Stimulated activated CD4-positive, alpha-beta T cell treated with anti-CD3 and anti-CD28 coated beads, Interleukin-1b, Interleukin-23, amount 100 ng/mL, for 48 hours (primary cell): ENCODE measurements at places on chromosomes 11 and 22.

DNA sequence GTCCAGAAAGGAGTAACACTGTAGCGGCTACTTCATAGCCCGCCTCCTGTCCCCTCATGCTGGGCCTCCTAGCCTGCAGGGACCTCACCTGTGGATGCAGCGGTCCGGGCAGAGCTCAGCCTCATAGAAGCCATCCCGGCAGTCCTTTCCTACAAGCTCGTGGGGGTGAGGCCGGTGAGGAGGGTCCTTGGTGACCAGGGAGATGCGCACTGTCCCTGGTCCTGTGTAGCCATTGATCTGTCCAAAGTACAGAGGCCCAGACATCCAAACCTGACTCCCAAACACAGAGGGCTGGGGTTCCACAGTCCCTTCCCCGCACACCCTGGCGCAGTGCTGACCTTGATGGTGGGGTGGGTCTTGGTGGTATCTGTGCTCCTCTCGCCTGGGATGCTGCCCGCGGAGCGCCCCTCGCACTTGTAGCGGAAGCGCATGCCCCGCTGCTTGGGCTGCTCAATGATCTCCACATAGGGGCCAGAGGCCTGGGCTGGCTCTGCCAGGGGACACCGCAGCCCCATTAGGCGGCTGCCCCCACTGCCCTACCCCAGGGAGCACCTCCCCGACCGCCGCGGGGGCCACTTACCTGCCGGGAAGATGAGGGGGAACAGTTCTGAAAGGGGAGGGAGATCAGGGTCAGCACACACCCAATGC is 993 bp downstream of the RELA start:
- no peak for DNase-seq

- no peak for DNase-seq
These were observed 7.7 kb upstream of the PLET1 start for GRCh38 chr11:112268406-112268805.

- DNase-seq, result no peak
These were observed 102.3 kb upstream of the ASPHD2 start for GRCh38 chr22:26326803-26327202.

- DNase-seq, result no peak
These were observed 63.3 kb downstream of the LIF start for GRCh38 chr22:30183271-30183670.

GRCh38 chr11:66289548-66290329 is 796 bp upstream of the YIF1A start:
- peak; percentile 86 for DNase-seq

DNA sequence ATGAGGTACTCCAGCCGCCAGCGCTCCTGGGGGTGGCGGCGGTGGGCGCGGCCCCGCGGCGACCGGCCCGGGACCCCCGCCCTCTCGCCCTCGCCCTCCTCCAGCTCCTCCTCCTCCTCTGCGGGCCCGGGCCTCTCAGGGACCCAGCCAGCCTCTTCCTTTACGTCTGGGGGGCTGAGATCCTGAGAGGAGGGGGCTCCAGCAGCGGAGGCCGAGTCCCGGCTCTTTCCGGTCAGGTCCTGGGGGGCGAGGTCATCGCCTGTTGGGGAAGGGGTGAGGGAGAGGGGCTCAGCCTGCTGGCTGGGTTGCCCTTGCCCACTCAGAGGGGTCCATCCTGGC is 4.3 kb downstream of the ZFTA start:
- DNase-seq, result no peak

- DNase-seq, result peak; percentile 5
These were observed 18.3 kb downstream of the HMGXB4 start for GRCh38 chr22:35275580-35275979.

DNA sequence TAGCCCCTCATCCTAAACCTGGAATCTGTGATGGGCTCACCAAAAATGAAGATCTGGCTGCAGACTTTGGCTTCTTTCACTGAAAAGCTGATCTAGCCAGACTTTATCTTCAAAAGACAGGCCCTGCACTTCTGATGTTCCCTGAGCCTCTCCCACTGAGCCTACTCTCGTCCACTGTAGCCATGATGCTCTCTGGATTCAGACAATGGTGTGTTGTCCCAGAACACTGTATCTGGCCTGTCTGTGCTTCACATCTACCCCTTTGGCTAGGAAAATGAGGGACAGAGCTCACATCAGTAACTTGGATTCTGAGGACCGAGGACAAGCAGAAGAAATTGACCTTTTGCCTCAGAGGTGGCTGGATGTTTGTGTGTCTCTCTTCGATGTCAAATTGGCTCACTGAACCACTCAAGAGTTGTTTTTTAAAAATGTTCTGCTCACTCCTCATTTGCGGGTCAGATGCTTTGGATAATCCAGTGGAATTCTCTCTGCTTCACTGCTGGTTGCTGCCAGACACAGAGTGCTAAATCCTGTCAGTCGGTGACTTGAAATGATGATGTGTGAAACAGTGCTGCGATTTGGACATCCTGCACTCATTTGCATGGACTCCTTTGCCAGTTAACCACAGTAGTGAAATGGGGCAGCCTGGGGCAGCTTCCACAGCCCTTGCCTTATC is 67.5 kb downstream of the ARFGAP2 start:
- DNase-seq, result no peak

DNA sequence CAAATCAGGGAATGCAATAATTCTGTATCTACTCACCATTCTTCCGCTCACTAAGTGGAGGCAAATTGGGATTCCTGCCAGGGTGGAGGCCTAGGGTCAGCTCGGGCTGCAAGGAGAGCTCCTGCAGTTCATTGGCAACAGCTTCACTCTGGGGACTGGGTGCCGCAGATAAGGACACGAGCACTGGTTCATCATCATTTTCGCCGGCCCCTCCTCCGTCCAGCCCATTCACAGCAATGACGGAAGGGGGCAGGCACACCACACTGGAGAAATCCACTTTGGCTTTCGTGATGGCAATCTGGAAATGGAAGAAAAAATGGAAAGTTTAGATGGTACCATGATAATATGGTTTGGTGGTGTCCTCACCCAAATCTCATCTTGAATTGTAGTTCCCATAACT is 84.4 kb downstream of the MRTFA start:
- no peak for DNase-seq

DNA sequence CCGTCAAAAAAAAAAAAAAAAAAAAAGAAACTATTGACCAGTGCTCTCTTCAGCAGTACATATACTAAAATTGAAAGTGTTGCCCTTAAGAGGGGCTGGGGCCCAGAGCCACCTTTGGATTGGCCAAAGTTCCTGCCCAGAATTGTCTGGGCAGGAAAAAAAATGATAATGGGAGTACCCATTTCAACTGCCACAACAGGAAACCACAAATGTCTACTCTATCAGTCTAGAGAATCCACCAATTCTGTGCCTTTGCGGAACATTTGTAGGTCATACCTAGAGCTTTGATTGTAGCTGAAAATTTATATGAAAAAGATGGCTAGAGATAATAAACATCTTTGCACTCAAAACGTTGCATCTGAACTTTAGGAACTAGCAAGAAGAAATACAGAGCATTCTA is 69.4 kb downstream of the FAM76B start:
- DNase-seq, result no peak

GRCh38 chr22:23762842-23763578 is at the start of gene C22orf15:
C22orf15 (plus strand) TSS chr22:23762990; CDS start chr22:23763307, 317 bp downstream.
- no peak for DNase-seq

GRCh38 chr11:122734848-122735496 is 79.5 kb downstream of the UBASH3B start:
- no peak for DNase-seq

GRCh38 chr22:23613193-23613972 is 18.7 kb downstream of the DRICH1 start:
- no peak for DNase-seq

GRCh38 chr11:34926101-34926830 is 9.8 kb downstream of the PDHX start:
- no peak for DNase-seq

GRCh38 chr11:14399087-14399486 is 40.1 kb upstream of the RRAS2 start:
- DNase-seq, result no peak

GRCh38 chr11:87213444-87213843 is 175.7 kb downstream of the TMEM135 start:
- DNase-seq, result no peak

DNA sequence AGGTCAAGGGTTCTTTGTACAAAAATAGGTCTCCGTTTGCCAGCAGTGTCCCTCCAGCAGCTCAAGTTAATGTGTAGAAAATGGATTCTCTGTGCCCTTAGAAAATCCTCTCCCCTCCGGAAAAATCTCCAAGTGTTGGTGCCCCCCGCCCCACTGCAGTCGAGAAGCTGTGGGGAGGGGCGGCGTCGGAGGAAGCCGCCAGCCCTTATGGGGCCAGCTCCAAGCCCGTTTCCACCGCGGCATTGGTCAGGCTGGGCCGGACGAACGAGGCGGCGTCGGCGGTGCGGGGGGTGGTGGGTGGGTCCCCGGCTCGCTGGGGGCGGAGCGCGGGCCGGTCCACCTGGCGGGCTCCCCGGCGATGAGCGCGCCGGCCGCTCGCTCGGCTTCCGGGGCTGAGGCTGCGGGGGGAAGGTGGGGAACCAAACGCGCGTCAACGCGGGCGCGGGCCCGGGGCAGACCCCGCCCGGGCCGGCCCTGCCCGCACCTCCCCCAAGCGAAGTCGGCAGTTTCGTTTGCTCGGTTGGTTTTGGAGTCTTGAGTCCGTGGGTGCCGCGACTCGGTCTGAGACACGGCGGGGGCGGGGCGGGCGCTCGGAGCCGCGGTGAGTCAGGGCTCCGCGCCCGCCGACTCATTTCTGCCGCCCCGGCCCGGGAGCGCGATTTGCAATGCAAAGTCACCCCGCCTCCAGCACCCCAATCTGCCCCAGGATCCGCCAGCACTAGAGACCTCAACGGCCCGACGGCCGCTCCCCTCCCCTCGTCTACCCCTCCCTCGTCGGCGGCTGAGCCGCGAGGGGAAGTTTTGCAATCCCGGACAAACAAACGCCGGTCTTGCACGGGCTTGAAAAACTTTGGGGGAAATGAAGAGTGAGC is 1.4 kb downstream of the ASCL2 start:
- peak; percentile 81 for DNase-seq

DNA sequence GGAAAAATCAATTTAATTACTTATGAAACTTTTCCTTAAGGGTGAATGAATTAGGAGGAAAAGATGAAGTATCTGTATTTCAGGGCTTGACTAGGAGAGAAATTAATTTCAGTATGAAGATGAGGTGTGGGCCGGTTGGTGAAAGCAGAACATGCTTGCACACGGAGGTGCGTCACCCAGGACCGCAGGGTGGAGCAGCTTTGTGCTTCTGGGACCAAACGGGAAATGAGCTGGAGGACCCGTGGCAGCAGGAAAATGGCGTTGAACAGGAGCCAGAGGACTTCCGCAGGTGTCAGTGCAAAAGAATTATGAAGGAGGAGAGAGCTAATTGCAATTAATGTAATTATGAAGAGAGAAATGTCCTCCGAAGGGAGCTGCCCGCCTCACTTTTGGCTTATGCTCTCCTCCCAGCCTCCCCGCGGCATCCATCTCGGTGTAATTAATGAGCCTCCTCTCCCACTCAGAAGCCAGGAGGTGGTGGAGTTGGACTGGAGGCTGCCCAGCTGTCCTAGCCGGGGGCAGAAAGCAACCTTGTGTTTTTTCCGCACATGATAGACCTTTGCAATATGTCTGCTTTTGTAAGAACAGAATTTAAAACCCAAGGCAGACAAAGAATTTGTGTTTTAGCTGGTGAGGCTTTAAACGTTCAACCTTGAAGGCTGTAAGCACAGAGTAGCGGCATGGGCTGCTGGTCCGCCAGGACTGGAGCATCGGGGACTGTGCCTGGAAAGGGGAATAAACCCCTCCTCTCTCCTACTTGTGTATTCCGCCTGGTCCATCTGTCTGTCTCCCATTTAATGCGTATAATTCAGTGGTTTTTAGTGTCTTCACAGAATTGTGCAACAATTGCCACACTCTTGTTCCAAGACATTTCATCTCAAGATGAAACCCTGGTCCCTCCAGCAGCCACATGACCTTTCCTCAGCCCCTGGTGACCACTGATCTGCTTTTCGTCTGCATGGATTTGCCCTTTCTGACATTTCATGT is 180.6 kb downstream of the TBC1D22A start:
- DNase-seq, result no peak
